ENCODE measurements at places on chromosomes 3 and 15.

GRCh38 chr3:186589856-186590579, 19.5 kb downstream of the DNAJB11 start:
- DNase-seq: no peak

DNA sequence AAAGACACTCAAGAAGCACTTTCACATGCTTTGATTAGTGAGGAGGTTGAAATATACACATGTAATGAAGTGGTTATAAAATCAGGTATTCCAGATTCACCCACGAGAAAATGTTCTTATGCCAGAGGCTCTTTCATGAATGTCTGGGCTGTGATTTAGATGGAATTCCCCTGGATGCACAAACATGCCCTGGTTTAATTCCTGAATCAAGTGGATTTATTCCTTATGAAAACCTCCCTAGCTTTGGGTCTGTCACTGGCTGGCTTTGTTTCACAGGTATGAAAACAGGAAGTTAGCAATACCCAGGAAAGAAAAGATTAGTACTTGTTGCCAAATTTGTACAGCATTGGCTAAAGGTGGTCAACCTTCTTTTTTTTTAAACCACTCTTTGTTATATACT, 1123.0 kb downstream of the ROBO1 start:
- DNase-seq: no peak

- no peak for DNase-seq
Measured at GRCh38 chr3:20323307-20323927, 137.4 kb upstream of the SGO1 start.

- DNase-seq: no peak
Measured at GRCh38 chr3:8746780-8747345, 13.3 kb downstream of the CAV3 start.

GRCh38 chr3:188233320-188233719, 79.4 kb downstream of the LPP start:
- DNase-seq: no peak

- DNase-seq: no peak
Measured at GRCh38 chr15:27690290-27690689, 408.8 kb downstream of the OCA2 start.

- no peak for DNase-seq
Measured at GRCh38 chr3:5144316-5144994, 22.4 kb downstream of the ARL8B start.

DNA sequence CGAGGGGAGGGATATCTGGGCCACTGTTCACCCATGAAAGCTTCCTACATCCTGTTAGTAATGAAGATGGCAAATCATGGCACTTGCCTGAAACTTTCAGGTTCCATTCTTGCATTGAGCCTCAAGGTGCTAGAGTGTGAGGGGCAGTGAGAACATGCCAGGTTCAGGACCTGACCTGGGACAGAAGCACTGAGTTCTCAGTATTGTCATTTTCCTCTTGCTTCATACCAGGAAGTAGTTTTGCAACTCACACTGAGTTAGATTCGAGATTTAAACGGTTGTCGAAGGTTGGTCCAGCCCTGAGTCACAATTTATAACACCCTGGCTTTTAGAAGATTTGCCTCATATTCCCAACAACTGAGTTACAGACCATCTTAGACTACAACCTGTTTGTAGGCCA, 11.8 kb upstream of the MEIS2 start:
- DNase-seq: no peak

GRCh38 chr15:71648095-71648494, 162.3 kb upstream of the NR2E3 start:
- no peak for DNase-seq

GRCh38 chr3:72245183-72245811, 460.3 kb upstream of the PROK2 start:
- no peak for DNase-seq

DNA sequence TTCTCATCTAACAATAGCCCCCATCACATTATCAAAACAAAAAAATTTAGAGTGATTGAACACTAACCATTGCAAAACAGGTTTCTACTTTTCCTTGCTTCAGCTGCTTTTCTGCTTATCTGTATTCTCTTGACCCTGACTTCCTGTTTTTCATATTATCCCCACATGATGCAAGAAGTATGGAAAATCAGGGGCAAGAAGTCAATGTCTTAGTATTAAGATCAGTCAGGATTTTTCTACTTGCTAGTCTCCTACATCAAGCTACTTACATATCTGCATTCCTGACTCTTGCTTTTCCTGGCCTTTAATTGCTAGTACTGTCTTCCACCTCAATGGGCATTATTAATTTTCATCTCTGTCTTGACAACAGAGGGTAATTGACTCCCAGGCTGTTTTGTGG, 300.2 kb downstream of the OTOL1 start:
- DNase-seq: no peak

DNA sequence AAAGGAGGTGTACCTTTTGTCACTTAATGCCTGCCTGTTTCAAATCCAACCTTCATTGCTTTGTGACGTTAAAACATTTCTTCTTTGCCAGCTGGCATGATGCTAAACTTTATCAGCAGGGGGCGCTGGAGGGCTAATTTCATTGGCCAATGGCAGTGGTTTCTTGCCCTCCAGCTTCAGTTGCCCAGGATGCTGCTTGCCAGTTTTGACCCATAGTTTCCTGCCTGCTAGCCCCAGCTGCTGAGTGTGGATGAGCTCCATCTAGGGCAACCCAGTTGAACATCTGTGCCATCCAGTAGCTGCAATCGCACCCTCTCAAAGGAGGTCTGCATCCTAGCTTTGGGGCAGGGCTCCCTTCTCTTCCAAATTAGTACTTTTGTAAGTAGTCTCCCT, 22.1 kb downstream of the ACKR2 start:
- no peak for DNase-seq

GRCh38 chr3:148551767-148552260, 145.9 kb upstream of the AGTR1 start:
- DNase-seq: no peak

Data from esophagus squamous epithelium (tissue), 5 donors.